Activated CD8-positive, alpha-beta T cell treated with anti-CD3 and anti-CD28 coated beads for 36 hours (primary cell): ENCODE measurements at places on chromosomes 7 and 10. TPM values are rescaled to one million over a fixed set of nuclear protein-coding genes. Genes with fewer than 3 reads are reported as not detected.
A peak's percentile ranks its signal among the peaks of the same experiment; 100 is the strongest.

- H3K4me3 ChIP-seq: no peak overlapping the region
- no peaks in the 10 kb centered on the region for H3K36me3 ChIP-seq
- no peak overlapping the region for H3K27ac ChIP-seq
- DNase-seq: no peak
These were observed 37.7 kb downstream of the PHYHIPL start for GRCh38 chr10:59214160-59214559.

DNA sequence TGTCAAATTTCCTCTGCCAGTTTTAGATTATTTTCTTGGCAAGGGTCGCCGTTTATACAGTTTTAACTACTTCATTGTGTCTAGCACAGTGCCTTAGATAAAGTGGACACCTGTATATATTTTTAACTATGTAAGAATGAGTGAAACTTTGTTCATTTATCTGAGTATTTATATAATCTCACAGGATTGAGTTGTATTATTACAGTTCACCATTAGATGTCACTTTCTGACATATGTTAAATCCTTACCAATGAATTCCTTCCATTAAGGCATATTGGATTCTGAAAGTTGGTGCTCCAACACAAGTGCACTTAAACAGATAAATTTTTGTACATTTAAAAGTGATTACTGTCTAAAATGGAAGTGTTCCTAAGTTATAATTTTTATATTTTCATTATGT is 43.0 kb downstream of the ZMYND11 start:
- H3K36me3 ChIP-seq: peaks cover 15% of the 10 kb centered on the region
- no peak overlapping the region for H3K27ac ChIP-seq
- peaks cover 20% of the 10 kb centered on the region for H3K4me1 ChIP-seq
- no peak overlapping the region for H3K4me3 ChIP-seq
- DNase-seq: no peak
- H3K27me3 ChIP-seq: no peaks in the 10 kb centered on the region

GRCh38 chr10:124992462-124993344 is 50.8 kb downstream of the ZRANB1 start:
- no peak overlapping the region for H3K4me3 ChIP-seq
- peak; percentile 46 for DNase-seq
- peaks cover 5% of the 10 kb centered on the region for H3K4me1 ChIP-seq
- no peak overlapping the region for H3K27ac ChIP-seq

DNA sequence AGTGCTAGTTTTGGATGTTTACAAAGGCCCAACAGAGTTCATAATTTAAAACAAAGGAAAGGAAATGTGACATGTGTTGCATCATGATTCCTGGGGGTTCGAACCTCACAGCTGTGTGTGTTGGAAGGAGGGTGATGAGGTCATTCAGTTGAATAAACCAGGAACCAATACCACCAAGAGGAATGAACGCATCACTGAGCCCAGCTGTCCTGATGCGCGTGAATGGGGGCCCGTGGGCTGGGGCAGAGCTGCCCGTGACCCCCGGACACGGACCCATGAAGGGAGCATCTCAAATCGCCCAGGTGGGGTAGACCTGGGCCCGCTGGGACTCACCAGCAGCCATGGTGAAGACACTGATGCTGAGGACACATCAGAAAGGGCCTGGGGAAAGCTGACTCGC is 33.0 kb downstream of the BRI3 start:
- H3K27me3 ChIP-seq: no peaks in the 10 kb centered on the region
- no peaks in the 10 kb centered on the region for H3K4me1 ChIP-seq

DNA sequence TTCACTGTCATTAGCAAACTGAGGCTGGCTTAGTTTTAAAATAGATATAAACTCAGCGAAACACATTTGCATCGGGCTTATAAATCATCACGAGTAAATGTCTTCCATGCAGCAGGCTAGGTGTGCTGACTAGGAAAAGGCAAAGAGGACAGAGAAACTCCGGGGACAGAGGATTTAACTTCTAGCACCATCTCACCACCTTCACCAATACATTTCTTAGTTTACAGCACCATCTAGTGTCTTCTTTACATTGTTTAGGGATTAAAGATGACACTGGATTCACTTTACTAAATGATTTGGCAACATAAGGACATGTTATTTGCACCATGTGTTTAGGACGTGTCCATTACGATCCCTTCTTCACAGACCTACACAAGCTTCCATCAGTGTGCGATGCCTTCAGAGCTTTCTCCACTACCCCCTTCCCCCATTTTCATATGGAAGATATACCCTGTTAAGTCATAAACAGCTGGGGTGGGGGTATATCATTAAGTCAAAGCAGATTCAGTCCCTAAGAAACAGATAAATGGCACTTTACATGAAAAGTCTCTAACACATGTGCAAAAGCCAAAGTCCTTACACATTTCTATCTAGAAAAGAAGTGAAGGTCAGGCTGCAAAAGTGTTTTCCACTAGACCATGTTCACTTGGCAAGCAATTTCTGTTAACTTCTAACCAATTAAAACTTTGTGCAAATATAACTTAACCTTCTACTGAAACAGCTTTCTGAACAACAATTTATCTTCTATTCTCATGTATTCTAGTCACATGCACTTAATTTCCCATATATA is 103.3 kb downstream of the GRB10 start:
- peaks cover 2% of the 10 kb centered on the region for H3K4me1 ChIP-seq
- DNase-seq: no peak
- H3K27ac ChIP-seq: no peak overlapping the region
- H3K4me3 ChIP-seq: no peak overlapping the region
- H3K36me3 ChIP-seq: no peaks in the 10 kb centered on the region
- H3K27me3 ChIP-seq: peaks cover 4% of the 10 kb centered on the region

DNA sequence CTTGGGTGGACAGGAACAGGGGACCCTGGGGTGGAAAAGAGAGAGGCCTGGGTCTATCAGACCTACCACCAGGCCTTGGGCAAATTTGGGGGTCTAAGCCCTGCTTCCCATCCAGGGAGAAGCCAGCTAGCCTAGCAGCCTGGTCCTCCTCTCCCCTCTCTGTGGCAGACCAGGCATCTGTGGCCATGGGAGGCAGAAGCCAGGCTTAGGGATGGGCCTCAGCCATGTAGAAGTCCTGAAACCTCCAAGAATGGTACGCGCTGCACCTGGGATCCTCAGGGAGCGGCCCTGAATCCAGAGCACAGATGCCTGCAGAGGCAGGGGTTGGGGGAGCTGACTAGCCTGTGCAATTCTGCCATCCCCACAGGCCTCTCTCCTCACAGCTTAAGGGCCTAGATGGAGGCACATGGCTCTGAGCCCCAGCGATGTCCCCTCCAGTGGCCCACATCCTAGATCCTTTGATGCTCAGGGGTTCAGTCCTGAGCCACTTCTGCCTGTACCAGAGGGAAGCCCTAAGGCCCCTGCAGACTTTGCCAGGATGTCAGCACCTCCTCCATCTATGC is 21.2 kb downstream of the GRID1 start:
- H3K27ac ChIP-seq: no peak overlapping the region
- H3K27me3 ChIP-seq: peaks cover 2% of the 10 kb centered on the region
- no peaks in the 10 kb centered on the region for H3K4me1 ChIP-seq
- DNase-seq: no peak
- H3K36me3 ChIP-seq: no peaks in the 10 kb centered on the region

DNA sequence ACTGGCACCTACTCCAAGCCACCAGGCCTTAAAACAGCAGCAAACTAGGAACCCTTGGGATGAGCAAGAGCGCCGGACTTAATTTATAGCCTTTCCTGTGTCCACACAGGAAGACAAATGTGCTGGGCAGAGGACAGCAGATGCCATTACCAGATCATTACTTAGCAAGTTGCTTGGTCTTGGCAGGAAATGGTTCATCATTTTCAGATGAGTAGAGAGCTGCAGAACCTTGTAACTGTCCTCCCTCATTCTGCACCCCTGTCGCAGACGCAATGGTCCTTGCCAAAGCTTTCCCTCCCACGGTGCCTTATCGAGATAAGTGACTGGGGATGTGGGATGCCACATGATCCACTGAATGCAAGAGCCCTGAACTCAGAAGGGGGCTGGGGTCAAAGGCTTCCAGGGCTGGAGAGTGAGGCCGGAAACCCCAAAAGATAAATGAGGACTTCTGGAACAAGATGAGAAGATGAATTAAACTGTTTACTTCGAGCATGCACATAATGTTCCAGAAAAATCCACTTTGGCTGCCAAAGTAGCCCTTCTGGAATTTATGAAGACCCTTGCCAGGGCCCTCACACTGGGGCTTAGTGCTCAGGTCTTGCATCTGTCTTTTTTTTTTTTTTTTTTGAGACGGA is 145.6 kb upstream of the ZNF32 start:
- H3K36me3 ChIP-seq: no peaks in the 10 kb centered on the region
- H3K27ac ChIP-seq: no peak overlapping the region
- H3K27me3 ChIP-seq: peaks cover 5% of the 10 kb centered on the region
- no peaks in the 10 kb centered on the region for H3K4me1 ChIP-seq
- DNase-seq: no peak

- no peak overlapping the region for H3K27ac ChIP-seq
- no peaks in the 10 kb centered on the region for H3K27me3 ChIP-seq
- DNase-seq: no peak
- no peak overlapping the region for H3K4me3 ChIP-seq
- no peaks in the 10 kb centered on the region for H3K4me1 ChIP-seq
These were observed 868.9 kb upstream of the AUTS2 start for GRCh38 chr7:68729371-68729770.

GRCh38 chr7:122556873-122557542 is 141.9 kb downstream of the RNF133 start:
- DNase-seq: no peak
- H3K4me3 ChIP-seq: no peak overlapping the region
- no peaks in the 10 kb centered on the region for H3K27me3 ChIP-seq
- no peaks in the 10 kb centered on the region for H3K4me1 ChIP-seq

DNA sequence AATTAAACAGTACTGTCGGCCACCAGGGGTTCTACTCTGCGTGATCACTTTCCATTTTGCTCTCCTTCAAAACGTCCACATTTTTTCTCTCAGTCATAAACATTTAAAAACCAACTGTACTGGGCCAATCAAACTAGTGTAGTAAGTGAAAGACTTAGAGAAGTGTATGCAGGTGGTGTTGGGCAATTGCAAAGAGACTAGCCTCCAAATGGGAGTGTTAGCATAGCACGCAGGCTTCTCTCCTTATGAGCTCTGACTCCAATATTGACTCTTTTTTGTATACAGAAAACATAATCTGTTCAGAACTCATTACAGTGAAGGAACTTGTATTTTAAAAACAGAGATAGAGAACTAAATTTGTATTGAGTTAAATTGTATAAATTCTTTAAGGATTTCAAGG is 150.6 kb downstream of the SDK1 start:
- H3K4me3 ChIP-seq: no peak overlapping the region
- H3K27ac ChIP-seq: no peak overlapping the region
- no peak for DNase-seq

DNA sequence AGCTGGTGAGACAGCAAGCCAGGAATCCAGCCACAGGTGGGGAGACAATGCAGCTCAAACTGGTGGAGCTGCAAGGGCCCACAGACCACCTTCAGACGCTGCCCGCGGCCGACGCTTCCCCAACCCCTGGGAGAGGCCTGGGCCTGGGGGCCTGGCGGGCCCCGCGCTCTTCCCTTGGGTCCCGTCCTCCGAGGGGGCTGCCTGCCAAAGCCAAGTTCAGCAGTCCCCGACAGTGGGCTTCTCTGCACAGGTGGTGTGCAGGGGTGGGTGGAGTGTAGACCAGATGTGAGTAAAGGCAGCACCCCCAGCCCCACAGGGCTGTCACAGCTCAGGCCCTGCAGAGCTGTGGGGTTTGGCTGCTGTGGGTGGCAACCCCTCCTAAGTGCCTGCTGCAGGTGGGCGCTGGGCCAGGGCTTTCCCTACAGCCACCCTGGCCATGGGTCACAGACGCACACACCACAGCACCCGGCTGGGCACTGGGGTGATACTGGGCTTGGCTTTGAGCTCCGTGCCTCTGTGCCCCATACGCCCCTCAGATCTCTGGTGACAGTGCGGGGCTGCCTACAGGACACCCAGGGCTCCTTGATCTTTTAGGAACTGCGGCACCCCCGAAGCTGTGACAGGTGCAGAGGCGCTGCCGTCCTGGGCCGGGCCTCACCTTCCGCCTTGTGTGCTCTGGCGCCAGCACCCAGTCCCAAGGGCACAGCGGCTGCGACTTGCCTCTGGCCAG is 20.5 kb downstream of the BNIP3 start:
- H3K27me3 ChIP-seq: no peaks in the 10 kb centered on the region
- no peak overlapping the region for H3K4me3 ChIP-seq
- H3K36me3 ChIP-seq: peaks cover 30% of the 10 kb centered on the region
- DNase-seq: no peak
- H3K27ac ChIP-seq: no peak overlapping the region
- peaks cover 18% of the 10 kb centered on the region for H3K4me1 ChIP-seq

- H3K27me3 ChIP-seq: peaks cover 81% of the 10 kb centered on the region
- no peak overlapping the region for H3K4me3 ChIP-seq
- no peak overlapping the region for H3K27ac ChIP-seq
- DNase-seq: peak; percentile 56
These were observed 5.1 kb downstream of the TLX1 start for GRCh38 chr10:101136007-101136707.

DNA sequence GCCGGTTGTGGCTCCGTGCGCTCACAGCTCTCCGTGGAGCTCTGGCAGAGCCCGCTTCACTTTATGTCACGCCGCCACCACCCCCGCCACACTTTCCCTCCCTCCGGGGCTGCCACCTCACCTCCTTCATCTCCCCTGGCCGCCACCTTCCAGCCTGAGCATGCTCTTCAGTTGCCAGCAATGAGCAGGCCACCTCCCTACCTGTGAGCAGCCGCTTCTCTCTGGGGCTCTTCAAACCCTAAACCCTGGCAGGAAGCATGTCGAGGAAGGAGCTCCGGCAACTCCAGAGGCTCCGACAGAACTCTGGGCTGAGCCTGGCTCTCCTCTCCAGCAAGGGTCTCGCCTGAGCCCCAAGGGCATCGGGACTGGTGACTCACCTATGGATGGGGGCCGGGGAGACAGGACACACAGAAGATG is 36.7 kb downstream of the GBX1 start:
- no peaks in the 10 kb centered on the region for H3K36me3 ChIP-seq
- no peak for DNase-seq
- H3K4me3 ChIP-seq: no peak overlapping the region
- no peaks in the 10 kb centered on the region for H3K4me1 ChIP-seq
- no peak overlapping the region for H3K27ac ChIP-seq
- H3K27me3 ChIP-seq: no peaks in the 10 kb centered on the region

DNA sequence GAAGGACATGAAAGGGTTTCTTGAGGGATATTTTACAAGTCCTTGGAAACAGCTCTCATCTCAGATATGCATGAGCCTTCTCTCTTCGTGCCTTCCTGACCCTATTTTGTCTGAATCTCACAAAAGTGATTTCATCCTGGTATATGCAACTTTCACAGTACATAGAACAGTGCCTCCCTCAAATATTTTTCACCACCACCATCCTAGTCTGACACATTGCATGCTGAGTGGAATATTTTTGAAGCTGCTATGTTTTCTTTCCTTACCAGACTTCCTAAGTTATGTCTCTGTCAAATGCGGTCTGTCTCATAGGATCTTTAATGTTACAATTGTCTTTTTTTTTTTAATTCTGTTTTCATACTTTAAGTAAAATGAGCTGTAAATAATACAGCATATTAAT is 673.3 kb upstream of the LRRN3 start:
- no peak overlapping the region for H3K4me3 ChIP-seq
- H3K4me1 ChIP-seq: no peaks in the 10 kb centered on the region
- no peak overlapping the region for H3K27ac ChIP-seq
- DNase-seq: no peak
- H3K27me3 ChIP-seq: no peaks in the 10 kb centered on the region

Gene IRF5
- total RNA-seq: 6.5 TPM

Gene AGAP9
- total RNA-seq: 3.4 TPM

Gene CXCL12
- total RNA-seq: not detected

Gene RPEL1
- not detected for total RNA-seq
